ENCODE measurements at places on chromosomes 1 and 21.

DNA sequence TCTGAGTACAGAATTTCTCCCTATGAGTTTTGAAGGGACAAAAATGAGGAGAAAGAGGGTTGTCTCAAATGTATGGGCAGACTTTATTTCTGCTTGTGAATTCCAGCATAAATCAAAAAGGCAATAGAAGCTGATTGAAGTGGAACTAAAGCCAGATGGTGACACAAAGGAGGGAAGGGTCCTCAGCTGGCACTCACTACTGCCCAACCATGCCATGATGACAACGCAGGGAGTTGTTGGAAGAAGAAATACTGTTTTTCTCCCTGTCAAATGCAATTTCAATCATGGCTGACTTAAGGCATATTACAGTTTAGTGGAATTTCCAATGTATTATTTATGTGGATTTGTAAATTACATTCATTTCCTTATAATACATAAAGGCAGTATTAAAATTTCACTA lies 805.8 kb downstream of the ADGRL2 start:
- DNase-seq = no peak

GRCh38 chr1:246641394-246641793 lies 75.1 kb downstream of the CNST start:
- no peak for DNase-seq

- DNase-seq = peak; percentile 25
Observed at GRCh38 chr1:77282187-77282865, 507 bp downstream of the AK5 start.

GRCh38 chr1:71236503-71236902 lies 155.7 kb upstream of the ZRANB2 start:
- DNase-seq = no peak

DNA sequence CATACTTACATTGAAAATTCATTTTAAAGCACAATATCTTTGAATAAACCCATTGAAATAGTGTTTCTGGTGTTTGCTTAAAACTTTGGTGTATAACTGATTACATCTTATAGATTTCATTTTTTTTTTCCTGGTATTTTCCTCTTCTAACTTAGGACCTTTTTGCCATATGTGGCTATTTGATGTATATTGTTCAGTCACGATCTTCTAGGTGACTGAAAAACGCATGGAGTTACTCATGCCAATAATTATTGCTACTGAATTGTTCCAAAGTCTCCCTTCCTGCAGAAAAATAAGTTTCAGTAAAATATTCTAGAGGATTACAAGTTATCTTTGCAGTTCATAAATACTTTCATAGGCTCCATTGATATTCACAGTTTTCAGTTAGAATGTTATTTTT lies 22.9 kb upstream of the C1orf105 start:
- DNase-seq = no peak

DNA sequence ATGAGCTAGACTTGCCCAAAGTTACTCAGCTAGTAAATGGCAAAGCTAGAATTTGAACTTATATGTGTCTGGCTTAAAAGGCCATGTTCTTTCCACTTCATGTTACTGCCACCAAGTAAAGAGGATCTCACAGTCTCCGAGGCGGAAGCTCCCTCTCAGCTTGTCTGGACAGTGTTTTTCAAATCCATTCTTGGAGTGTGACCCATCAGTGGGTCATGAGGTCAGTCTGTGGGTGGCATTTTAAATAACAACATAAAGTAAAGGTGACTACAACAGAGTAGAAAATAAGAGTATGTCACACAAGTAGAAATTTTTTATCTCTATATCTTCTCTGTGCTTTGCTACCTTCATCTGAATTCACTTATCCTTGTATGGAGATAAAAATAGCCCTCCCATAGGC lies 3.2 kb upstream of the HMGB4 start:
- no peak for DNase-seq

All from activated naive CD4-positive, alpha-beta T cell treated with Interleukin-2 at 50 U/mL for 16 hours (primary cell).